ENCODE measurements at places on chromosomes 4 and X.
A peak's percentile ranks its signal among the peaks of the same experiment; 100 is the strongest.

- no peak for DNase-seq
These were observed 75.6 kb upstream of the GRXCR1 start for GRCh38 chr4:42816880-42817400.

DNA sequence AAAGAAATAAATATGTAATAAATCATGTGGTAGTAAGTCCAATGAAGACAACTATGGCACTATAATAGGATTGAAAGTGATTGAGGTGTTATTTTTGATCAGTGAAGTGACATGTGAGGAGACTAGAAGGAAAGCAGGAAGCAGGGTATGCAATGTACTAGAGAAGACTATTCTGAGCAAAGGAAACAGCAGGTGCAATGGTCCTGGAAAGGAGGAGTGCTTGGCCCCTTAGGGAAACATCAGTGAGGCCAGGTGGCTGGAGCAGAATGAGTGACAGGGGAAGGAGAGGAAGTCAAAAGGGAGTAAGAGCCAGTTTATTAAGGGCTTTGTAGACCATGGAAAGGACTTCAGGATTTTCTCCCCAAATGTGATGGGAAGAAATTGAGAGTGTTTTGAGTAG is 207.6 kb upstream of the HCCS start:
- DNase-seq, result no peak

- DNase-seq, result no peak
These were observed 80.1 kb upstream of the CXCL13 start for GRCh38 chr4:77525538-77525937.

GRCh38 chr4:36242629-36243354 is 1.5 kb downstream of the ARAP2 start:
- no peak for DNase-seq

DNA sequence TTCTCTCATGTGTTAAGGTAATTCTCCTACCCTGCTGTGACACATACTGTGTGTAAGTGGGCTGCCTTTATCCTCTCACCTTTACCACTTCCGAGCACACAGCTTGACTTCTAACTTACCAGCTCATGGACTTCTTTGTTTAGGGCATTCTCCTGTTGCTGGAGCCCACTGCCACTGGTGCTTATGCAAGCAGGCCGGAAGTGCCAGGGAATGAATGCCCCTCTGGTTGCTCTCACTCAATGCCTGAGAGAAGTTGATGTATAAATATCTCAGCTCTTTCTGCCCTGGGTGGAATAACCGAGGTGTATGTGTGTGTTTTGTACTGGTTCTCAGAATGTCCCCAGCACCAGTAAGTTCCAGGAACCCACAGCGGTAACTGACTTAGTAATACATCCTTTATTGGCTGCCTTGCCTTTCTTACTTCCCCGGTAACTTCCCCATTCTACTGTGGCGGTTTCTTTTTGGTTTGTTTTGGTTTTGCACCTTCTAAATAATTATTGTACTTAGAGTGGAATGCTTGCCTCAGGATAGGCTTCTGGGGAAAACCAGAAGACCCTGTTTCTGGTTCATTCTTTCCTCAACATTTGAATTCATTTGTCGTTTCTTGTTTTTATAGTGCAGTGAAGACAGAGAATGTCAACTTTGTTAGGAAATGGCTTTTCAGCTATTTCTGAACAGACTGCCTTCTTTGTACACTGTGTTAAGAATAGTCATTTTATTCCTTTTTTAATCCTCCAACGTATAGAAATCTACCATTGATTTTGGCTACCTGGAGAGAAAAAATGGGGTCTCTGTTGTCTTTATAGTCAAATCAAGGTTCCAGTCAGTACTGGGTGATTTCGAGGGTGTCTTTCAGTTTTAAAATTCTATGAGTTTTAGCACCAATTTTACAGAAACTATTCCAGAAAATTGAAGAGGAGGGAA is 45.4 kb downstream of the CXorf58 start:
- peak; percentile 17 for DNase-seq

DNA sequence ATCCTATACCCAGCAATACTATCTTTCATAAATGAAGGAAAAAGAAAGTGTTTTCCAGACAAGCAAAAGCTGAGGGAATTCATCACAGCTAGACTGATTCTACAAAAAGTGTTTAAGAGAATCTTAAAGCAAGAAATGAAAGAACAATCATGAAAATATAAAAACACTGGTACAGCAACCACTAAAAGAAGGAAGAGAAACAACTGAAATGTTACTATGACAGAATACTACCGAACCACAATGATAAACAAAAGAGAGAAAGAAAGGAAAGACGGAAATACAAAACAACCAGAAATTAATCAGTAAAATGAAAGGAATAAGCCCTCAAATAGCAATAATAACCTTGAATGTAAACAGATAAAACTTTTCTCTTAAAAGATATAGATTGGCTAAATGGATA is 110.8 kb upstream of the AFF2 start:
- no peak for DNase-seq

GRCh38 chrX:22585831-22586230 is 313.1 kb downstream of the CBLL2 start:
- no peak for DNase-seq

- DNase-seq, result no peak
These were observed 51.5 kb downstream of the ACSL4 start for GRCh38 chrX:109681475-109682081.

GRCh38 chr4:142901166-142901662 is 55.1 kb upstream of the INPP4B start:
- no peak for DNase-seq

DNA sequence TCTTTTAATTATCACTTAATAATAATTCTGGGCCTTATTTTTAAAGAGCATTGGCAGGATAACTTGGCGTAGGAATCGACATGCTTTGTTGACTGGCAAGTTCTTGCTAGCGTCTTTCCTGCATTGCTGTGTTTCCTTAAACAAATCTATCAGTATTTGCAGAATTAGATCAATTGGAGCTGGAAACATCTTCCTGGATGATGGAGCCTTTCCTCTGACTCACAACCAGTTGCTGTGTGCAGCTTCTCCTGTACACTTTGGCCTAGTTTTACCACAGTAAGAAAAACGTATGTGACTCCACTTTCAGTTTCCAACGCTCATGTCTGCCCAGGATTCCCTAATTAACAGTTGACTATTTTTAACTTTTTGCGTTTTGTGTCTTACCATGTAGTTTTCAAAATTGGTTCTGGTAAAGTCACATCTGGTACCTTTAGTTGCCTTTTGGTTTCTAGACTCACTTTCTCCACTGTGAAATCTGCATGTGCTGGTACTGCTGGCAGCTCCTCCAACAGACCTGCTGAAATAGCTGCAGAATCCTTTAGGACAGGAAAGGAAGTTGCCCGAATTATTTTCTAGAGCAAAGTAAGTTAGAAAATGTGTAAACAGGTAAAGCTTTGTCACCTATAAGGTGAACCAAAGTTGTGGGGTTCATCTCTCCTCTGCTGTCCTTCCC is 553.2 kb upstream of the FAT1 start:
- no peak for DNase-seq

- DNase-seq, result peak; percentile 6
These were observed 626 bp downstream of the YTHDC1 start for GRCh38 chr4:68349279-68349648.

DNA sequence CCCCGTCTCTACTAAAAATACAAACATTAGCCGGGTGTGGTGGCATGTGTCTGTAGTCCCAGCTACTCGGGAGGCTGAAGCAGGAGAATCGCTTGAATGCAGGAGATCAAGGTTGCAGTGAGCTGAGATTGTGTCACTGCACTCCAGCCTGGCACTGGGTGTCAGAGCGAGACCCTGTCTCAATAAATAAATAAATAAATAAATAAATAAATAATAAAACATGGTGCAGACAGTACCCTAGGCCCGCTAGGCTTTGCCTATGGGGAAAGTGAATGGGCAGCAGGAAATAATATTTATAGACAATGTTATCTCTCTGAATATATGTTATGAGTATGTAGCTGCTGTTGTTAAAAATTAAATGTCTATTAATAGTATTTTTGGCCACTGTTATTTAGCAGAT is 130.4 kb downstream of the LARP7 start:
- no peak for DNase-seq

DNA sequence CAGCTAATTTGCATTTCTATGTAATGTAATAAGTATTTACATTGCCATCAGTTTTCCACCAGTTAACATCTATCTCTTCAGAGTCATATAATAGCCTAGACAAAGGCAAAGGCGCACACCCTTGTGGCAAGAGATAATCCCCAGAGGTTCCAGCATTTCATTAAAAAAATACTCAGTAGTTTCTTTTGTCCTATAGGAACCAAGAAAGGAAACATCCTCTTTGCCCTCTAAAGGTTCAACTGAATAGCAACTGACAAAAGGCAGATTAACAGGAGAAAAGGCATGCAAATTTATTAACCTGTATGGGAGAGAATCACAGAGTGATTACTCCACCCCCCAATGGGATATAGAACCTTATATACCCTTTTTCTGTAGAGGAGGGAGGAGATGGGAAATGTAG is 48.4 kb downstream of the MAGEB17 start:
- no peak for DNase-seq

GRCh38 chr4:54165438-54165837 is 63.7 kb upstream of the PDGFRA start:
- DNase-seq, result no peak

DNA sequence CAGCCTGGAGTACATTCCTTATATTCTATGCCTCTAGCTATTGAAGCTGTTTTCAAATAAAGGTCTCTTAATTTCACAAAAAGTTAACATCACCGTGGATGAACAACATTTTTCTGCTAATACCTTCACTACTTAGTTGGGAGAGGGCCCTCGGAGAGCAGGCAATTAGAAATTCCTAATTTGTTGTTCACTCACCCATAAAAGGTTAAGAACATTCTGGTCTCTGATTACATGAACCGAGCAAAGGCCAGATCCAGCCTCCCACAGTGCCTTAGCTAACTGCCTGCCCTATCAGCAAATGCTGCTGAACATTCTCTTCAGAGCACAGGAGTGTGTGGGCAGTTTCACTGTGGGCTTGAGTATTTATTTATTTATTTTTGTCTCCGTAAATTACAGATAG is 36.0 kb upstream of the TTC29 start:
- DNase-seq, result no peak

- no peak for DNase-seq
These were observed 13.7 kb upstream of the RASGEF1B start for GRCh38 chr4:81485310-81485980.

- no peak for DNase-seq
These were observed 572.8 kb upstream of the FAM241A start for GRCh38 chr4:111572470-111572869.

- DNase-seq, result no peak
These were observed 33.5 kb downstream of the NYX start for GRCh38 chrX:41480508-41481260.

DNA sequence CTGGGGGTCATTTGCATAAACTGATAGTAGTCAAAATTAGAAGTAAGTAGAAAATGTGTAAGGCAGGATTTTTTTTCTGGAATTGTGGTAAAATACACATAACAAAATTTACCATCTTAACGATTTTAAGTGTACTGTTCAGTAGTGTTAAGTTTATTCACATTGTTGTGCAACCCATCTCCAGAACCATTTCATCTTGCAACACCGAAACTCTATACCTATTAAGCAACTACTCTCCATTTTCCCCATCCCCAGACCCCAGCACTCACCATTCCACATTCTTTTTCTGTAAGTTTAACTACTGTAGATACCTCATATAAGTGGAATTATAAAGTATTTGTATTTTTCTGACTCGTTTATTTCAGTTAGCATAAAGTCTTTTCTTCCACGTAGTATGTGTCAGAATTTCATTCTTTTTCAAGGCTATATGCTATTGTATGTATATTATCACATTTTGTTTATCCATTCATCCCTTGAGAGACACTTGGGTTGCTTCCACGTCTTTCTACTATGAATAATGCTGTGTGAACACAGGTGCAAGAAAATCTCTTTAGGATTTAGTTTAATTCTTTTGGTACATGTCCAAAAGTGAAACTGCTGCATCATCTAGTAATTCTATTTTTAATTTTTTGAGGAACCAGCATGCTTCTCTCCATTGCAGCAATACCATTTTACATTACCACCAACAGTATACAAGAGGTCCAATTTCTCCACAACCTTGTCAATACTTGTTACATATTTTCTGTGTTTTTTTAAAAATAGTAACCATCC is 39.1 kb upstream of the NSUN7 start:
- no peak for DNase-seq

DNA sequence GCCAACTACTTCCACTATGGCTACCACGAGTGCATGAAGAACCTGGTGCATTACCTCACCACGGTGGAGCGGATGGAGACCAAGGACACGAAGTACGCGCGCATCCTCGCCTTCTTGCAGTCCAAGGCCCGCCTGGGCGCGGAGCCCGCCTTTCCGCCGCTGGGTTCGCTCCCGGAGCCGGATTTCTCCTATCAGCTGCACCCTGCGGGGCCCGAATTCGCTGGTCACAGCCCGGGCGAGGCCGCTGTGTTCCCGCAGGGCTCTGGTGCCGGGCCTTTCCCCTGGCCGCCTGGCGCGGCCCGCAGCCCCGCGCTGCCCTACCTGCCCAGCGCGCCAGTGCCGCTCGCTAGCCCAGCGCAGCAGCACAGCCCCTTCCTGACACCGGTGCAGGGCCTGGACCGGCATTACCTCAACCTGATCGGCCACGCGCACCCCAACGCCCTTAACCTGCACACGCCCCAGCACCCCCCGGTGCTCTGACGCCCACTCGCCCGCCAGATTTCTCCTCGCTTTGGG is 2.1 kb downstream of the HELT start:
- no peak for DNase-seq

DNA sequence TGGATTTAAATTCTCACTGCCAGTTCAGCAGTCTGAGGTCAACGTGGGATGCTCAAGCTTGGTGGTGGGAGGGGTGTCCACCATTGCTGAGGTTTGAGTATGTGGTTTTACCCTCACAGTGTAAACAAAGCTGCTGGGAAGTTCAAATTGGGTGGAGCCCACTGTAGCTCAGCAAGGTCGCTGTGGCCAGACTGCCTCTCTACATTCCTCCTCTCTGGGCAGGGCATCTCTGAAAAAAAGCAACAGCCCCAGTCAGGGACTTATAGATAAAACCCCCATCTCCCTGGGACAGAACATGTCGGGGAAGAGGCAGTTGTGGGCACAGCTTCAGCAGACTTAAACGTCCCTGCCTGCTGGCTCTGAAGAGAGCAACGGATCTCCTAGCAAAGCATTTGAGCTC is 14.9 kb upstream of the RRAGB start:
- DNase-seq, result no peak

- DNase-seq, result peak; percentile 26
These were observed 632 bp downstream of the CCSER1 start for GRCh38 chr4:90127706-90128345.

DNA sequence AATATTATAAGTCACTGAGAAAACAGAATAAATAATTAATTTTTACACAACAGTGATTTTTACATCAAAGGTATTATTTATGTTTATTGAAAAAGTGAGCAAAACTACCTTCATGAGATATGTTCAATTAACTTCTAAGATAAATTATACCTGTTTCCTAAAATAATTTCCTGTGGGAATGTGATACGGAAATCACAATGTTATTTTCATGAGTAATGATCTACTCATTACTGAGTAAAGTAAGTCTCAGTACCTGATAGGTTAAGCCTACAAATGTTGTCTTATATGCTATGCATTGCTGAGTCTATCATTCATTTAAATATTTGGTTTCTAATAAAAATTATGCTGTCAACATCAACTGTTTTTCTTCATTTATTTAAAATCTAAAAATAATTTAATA is 324.0 kb downstream of the STPG2 start:
- DNase-seq, result no peak

Data from stimulated activated naive B cell treated with anti-CD40 and anti-IgM and Interleukin-4, amounts not matched to agents 10 μg/mL and 1 μg/mL and 100 μg/mL, for 72 hours (primary cell).